ENCODE measurements at places on chromosomes 16 and 17.

DNA sequence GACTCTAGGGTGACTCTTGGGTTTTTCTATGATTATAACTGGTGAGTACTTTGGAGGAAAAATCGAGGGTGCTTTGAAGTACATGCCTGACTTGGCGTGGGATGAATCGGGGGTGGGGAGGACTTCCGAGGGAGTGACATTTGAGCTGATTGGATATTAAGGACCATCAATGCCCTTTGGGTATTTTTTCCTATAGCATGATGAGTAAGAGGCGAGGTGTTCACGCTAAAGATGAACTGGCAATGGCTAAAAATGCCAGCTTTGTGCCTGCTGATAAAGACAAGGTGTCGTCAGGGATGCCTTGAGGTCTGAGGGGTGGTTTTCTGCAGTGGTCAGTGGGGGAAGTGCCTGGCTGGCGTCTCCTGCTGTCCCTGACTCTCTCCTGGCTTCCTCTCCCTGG lies 25.3 kb downstream of the USP43 start:
- no peak for DNase-seq

DNA sequence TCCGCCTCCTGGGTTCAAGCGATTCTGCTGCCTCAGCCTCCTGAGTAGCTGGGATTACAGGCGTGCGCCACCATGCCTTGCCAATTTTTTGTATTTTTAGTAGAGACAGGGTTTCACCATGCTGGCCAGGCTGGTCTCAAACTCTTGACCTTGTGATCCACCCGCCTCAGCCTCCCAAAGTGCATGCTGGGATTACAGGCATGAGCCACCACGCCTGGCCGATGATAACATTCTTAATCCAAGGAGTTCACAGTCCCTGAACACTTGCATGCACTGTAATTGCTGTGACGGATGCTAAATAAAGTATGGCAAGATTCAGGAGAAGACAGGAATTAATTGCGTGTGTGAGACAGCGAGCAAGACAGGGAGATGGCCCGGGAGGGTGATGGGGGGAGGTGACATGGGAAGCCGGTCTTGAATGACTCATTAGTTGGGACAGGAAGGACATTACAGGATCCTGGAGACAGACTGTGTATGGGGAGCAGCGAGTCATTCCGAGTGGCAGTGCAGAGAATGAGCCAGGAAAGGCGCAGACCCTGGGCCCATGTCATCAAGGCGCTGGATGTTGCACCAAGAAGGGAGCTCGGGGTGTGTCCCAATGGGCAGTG lies 6.7 kb downstream of the ABCA3 start:
- no peak for DNase-seq

DNA sequence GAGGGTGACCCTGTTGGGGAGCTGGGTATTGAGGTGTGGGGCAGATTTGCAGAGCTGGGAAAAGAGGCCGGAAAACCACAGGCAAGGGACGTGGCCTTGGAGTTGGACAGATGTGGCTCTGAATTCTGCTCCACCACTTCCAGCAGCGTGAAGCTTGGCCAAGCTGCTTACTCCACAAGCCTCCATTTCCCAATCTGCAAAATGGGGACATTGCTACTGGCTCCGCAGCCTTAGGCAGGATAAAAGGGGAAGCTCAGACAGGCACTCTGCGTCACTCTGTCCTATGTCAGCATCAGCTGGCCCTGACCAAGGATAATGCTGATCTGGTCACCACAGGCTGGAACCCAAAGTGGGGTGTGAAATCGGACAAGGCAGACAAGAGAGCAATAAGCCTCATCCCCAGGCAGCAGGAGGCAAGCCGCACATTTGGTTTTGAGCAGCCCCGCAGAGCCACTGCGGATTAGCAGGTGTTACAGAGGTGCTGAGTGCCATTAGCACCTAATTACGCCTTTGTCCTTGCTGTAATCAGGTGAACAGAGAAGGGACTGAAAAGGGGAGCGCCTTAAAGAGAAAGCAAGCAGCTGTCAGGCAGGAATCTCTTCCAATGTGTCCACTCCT lies 54.8 kb downstream of the SDK2 start:
- no peak for DNase-seq

- no peak for DNase-seq
These were observed 4.7 kb upstream of the FSCN2 start for GRCh38 chr17:81523402-81524038.

DNA sequence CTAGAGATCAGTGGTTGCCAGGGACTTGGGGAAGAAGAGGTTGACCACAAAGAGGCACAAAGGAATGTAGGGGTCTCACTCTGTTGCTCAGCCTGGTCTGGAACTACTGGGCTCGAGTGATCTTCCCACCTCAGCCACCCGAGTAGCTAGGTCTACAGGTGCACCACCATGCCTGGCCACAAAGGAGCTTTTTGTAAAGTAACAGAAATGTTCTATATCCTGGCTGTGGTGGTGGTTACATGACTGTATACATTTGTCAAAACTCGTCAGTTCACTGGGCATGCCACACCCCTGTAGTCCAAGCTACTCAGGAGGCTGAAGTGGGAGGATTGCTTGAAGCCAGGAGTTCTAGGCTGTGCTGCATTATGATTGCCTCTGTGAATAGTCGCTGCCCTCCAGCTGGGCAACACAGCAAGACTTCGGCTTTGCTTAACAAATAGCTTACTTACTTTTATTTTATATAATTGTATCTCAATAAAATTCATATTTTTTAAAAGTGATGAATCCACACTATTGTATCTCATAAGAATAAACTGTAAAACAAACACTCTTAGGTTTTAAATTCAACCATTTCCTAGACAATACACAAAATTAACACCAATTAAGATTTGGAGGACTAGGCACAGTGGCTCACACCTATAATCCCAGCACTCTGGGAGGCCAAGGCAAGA lies 5.0 kb downstream of the SKA2 start:
- DNase-seq, result no peak

GRCh38 chr16:2707368-2708289 lies 12.4 kb downstream of the PRSS27 start:
- DNase-seq, result no peak

GRCh38 chr17:33674685-33675084 lies 381.6 kb upstream of the ASIC2 start:
- peak; percentile 36 for DNase-seq

Measured in GM12864 (cell line).